ENCODE measurements at places on chromosomes 7 and 10.

DNA sequence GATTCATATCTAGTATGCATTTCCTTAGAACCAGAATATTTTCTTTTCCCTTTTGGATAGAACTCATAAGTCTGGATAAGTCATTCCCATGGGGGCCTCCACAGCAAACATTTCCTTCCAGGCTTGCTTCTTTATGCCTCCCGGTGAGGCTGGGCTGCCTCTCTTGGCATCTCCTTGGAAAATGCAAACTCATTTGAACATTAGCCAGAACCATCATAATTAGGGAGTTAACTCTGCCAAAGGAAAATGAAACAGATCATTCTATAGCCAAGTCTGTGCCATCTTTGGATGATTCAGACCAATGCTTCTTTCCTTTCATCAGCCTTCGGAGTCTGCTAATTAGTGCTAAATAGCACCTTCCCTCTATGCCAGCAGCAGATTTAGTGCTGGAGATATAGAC lies 81.1 kb downstream of the PLPP4 start:
- DNase-seq = no peak

DNA sequence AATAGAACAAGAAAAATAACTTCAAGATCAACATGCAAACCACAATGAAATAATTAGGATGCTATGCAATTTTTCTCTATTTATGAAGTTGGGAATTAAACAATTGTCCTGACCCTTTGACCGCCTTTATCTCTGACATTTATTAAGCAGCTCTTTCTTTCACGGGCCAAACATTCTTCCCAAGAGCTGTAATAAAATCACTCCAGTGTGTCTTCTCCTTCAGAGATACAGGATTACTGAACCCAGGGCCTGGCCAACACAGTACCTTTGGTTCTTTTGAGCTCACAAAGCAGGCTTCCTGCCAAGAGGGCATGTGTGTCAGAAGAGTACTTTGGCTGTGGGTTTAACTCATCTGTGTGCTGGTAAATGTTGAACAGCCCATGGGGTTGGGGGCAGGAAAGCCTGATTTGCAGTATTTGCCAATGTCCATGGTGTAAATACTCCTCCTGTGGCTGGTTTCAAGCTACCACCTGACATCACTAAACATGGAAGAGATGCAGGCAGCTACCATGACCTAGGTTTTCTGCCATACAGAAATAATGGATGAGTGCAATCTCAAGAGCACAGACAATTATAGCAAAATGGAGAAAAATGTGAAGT lies 121.7 kb downstream of the FANK1 start:
- peak; percentile 31 for DNase-seq

DNA sequence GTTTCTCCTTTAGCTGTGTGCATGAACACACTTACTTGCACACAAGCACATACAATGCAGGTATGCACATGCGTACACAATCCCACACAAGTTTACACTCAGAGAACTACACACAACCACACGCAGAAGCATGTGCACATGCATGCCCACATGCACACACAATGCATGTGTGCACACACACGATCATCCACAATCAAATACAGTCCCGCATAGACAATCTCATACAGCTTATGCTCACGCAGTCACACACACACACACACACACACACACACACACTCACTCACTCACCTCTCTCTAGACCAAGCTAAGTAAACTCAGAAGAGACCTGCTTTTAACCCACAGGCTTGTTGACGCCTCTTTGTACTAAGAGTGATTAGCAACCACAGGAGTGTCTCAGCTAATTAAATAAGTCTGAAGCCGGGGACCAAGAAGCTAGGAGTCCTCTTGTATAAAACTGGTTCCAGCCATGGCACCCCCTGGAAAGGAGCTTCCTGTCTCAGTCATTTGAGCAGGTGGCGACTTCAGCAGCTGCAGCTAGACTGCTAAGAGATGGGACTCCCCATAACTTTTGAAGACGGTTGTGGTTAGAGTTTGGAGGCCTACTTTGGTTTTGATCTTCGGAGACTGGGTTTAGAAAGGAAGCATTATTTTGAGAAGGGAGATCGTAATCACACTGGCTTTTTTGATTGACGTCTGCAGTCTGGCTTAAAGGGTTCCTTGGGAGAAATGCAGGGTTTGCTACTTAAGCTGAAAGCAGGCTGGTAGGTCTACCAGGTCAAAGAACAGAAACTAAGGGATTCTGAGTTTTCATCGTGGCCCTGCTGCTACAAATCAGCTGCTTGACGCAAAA lies 82.3 kb upstream of the ADRB1 start:
- no peak for DNase-seq

- DNase-seq = no peak
Measured at GRCh38 chr10:14578060-14578952, 196.4 kb downstream of the FAM107B start.

GRCh38 chr7:120108376-120108775 lies 164.6 kb upstream of the KCND2 start:
- DNase-seq = no peak

DNA sequence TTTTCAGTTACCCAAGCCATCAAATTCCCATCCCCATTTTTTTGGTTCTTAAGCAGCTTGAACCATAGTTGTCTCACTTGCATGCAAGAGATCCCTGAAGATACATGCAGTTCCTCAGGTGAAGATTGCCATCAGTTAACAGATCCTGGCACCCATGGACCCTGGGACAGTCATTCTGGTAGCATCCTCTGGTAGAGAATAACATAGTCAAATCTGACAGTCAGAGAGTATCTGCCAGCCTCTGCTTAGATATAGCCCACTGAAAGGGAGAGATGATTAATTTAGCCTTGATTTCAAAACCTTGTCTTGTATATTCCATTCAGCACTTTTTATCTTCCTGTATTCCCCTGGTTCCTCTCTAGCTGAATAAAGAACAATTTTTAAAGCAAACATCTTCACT lies 280.4 kb downstream of the KCNMA1 start:
- DNase-seq = no peak

- DNase-seq = peak; percentile 15
Measured at GRCh38 chr10:73244866-73245477, 2.1 kb downstream of the DNAJC9 start.

GRCh38 chr7:84912993-84913635 lies 273.7 kb downstream of the SEMA3D start:
- DNase-seq = peak; percentile 8

DNA sequence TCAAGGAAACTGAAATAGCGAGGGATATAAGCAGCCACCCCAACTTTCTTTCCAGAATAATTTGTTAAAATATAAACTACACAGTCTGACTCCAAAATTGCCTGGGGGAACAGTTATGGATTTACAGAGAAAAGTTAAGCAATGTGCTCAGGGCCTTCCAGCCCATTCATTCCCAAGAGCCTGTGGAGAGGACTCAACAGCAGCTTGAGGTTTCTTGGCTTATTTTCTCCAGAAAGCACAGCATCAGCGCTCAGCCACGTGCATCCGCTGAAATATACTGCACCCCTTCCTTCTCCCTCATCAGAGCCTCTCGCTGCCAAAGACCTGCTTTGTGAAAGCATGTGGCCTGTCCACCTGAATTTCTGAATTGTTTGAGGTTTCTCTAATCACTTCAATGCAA lies 375.2 kb upstream of the VWC2 start:
- DNase-seq = peak; percentile 3

- peak; percentile 64 for DNase-seq
Measured at GRCh38 chr10:28326516-28327490, 23.9 kb upstream of the MPP7 start.

DNA sequence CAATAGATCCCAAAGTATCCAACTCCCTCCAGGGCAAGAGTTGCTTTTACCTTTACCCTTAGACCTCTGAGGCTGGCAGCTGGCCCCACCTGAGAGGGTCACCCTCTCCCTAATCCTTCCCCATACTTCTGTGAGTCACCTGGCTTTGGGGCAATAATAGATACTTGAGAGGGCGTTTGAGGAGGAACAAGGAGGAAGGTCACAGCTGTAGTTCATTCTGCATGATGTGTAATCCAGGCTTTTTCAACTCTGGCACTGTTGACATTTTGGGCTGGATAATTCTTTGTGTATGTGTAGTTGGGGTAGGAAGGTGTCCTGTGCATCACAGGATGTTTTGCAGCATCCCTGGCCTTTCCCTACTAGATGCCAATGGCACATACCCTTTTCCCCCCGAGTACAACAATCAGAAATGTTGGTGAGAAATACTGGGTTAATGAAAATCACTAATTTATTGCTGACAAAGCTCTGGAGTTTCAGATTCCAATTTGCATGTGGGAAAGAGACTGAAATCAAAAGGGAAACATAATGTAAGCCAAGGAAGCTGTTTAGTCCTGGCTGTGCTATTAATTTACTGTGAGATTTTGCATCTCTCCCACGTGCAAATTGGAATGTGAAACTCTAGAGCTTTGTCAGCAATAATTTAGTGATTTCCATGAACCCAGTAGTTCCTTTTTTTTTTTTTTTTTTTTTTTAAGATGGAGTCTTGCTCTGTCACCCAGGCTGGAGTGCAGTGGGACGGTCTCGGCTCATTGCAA lies 3.6 kb downstream of the BLVRA start:
- DNase-seq = peak; percentile 74

GRCh38 chr10:70595566-70596016 lies 7.0 kb downstream of the PRF1 start:
- no peak for DNase-seq

GRCh38 chr7:130070861-130071622 lies 708 bp downstream of the KLHDC10 start:
- no peak for DNase-seq

GRCh38 chr7:30920584-30921539 lies 9.2 kb downstream of the AQP1 start:
- peak; percentile 23 for DNase-seq

GRCh38 chr7:101386558-101387231 lies 24.0 kb downstream of the COL26A1 start:
- peak; percentile 57 for DNase-seq

- peak; percentile 11 for DNase-seq
Measured at GRCh38 chr7:13476881-13477444, 512.5 kb downstream of the ETV1 start.

DNA sequence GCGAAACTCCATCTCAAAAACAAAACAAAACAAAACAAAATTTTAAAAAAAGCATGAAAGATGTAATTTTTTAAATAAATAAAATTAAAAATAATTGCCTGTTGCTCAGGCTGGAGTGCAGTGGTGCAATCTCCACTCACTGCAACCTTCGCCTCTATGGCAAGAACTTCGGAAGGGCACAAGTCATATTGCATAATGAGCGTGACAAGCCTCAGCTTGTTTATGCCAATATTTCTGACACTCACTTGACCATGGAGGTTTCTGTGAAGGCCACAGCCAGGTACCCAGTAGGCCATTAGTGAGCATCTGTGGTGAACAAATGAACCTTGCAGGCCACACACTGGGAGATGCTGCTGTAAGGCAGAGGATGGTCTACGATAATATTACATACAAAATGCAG lies 106.1 kb upstream of the KMT2C start:
- DNase-seq = no peak

DNA sequence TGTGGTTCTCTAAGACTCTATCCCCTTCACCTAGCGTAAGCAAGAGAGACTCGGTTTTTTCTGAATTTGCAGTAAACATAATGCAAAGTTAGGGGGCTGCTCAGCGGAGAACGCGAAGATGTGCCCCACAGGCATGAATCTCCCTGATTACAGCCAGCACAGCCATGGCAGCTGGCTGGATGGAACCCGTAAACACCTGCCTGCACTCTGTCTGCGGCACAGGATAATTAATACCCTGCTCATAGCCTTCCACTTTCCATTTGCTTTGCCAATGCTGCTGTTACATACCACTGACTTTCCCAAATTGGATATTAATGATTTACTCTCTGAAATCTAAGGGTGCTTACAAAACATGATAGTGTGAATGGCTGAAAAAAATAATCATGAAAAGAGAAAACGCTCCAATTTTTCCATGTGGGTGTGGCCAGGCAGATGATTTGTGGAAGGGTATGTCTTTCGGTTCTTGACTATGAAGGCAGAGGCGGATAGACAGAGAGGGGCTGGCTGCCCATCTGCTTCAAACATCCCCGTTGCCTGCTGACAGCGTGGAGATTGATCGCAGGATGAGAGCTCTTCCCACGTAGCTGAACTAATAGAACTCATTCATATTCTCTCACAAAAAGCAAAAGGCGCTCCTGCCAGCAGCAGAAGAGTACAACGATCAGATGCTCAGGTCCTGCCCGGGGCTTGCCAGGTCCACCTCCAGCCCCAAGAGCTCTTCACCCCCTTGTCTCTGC lies 193.2 kb upstream of the GHITM start:
- DNase-seq = no peak

DNA sequence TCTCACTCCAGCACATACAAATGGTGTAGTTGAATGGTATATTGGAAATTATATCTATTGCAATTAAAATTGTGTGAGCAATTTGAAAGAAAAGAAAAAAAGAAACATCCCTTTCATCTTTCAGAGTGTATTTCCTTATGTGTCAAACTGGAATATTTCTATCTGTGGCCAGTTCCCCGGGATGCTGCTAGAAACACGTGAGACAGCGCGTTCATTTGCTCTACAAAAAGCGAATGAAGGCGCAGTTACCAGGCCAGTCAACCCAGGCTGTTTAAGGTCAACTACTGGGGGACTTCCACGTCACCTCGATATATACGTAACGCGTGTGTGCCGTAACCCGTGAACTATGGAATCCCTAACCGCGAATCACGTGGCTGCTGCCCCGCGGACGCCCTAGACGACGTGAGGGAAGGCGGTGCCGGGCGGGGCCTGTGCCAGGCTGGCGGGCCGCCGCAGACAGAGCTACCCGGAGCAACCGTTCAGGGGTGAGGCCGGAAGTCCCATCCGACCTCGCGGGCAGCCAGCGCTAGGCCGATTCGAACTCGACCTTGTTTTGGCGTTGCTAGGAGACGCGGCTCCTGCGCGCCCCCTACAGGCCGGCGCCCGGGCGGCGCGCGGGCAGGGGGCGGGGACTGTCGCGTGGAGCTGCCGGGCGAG lies 1.1 kb upstream of the ARL4A start:
- DNase-seq = peak; percentile 97

- DNase-seq = peak; percentile 60
Measured at GRCh38 chr10:117677890-117678500, 135.4 kb downstream of the EMX2 start.

DNA sequence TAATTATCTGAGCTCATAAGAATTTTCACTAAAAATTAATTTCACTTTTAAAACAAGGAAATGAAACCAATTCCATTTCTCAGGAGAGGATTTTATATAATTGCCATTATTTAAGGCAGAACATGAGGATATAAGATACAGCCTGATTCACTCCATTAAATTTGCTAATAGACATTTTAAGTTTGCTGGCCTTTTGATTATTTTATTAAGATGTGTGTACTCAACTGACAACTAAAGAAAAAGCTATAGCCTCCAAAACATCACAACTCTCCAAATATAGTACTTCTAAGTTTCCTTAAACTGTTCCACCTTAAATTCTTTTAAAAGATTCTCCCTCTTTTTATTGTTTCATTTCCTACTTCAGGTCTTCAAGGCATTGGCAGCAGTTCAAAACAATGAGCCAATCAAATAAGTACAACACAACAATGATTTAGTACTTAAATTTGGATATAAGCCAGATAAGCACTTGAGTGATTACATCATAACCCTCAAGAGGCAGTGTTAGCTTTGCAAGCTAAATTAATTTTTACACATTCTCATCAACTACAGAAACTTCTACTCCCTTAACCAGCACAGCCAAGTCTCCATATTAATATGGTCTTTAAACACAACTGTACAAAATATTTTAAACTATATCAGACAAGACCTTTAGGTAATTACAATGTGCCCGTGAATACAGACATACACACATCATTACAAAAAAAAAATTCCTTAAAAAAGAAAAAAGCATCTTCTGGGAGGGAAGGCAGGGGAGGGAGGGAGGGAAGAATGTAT lies 121.8 kb downstream of the KMT2C start:
- DNase-seq = peak; percentile 83

All from fibroblast of mammary gland (primary cell).